ENCODE measurements at places on chromosomes 13 and 19.

DNA sequence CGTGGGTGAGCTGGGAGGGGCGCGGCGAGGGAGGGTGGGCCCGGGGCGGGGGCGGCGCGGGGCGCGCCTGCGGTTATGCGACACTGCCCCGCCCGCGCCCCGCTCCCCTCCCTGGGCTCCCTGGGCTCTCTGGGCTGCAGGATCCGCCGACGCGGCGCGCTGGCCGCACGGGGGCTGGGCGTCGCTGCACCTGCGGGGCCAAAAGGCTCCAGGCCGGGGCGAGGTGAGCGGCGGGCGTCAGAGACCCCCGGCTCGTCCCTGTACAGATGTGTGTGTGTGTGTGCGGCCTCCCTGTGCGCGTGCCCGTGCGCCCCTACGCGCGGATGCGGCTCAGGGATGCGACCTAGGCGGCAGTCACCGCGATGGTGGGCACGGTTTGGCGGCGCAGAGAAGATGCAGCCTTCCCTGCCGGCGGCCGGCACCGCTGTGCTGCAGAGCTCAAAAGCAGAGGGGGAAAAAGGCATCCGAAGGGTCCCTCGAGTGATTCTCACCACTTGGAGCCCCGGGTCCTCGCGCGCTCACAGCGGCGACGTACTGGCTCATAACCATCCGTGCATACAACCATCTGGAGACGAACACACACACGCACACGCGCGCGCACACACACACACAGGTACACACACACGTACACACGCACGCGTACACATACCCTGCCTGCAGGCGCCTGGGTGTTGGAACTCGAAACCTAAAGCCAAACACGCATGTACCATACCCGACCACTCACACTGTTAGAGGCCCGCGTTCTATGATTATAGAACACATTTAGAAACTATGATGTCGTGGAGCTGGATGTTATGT, 709 bp downstream of the ATP8A2 start:
- DNase-seq, result no peak

DNA sequence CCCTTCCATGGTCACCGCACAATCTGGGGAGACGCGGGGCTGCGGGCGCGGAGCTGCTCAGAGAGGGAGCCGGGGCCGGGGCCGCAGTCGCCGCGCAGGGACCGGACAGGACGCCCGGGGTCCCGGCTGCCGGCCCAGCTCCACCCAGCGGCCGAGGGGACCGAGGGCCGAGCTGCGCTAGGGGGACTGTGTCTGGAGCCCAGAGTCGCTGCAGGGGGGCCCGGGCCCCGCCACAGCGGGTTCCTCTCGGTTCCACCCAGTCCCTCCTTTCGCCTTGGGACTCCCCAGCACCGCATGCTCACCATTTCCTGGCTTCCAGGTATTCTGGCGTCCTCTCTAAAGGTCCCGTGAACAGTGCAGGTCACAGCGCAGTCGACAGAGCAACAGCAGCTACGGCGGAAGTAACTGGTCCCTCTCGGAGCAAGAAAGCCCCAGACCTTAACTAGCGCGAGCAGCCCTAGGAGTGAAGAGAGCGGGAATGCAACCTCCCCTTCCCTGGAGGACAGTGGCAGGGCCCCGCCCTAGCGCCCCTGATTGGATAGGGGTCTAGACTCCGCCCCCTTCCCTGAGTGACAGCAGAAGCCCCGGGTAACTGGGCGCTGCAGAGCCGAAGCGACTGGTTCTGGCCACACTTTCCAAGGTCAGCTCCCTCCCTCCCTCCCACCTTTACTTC, at the start of gene ZNF878:
ZNF878 (minus strand) TSS at position 465 of the 673 bp plus-strand sequence; CDS start at position 305, 160 bp downstream.
- peak; percentile 89 for DNase-seq

DNA sequence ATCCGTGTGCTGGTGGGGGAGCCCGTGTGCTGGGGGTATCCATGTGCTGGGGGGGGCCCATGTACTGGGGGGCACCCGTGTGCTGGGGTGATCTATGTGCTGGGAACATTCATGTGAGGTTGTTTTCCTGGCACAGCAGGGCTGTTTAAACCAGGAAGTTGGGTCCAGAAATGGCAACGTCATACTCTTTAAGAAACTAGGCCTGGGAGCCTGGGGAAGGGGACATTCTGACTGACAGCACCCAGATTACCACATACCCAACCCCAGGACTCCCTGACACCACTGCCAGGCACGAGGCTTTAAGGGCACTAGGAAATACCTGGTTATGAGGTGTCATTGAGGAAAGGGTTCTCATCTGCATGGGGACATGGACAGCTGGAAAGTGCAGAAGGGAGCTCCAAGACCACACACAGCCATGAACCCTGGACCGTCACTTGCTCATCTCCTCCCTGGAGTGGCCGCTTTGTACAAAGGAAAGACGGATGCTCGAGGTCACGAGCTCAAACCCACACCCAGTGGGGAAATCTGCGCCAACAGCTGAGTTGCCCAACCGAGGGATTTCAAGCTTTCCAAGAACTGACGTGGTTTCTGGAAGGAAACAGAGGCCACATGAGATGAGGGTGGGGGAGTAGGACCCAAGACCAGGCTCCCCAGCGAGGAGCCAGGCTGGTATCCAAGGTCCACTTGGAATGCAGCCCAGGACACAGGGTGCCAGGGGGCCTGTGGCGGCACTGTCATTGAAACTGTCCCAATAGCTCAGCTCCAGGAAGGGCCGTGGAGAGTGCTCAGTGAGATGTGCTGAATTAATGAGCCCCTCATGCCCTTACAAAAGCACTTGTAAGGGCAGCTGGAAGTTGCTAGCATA, 40.9 kb downstream of the RAB20 start:
- no peak for DNase-seq

GRCh38 chr13:47146991-47147811, 250.3 kb upstream of the HTR2A start:
- DNase-seq, result no peak

- DNase-seq, result no peak
Observed at GRCh38 chr19:14407605-14408484, 11.3 kb downstream of the DDX39A start.

- no peak for DNase-seq
Observed at GRCh38 chr13:108760129-108760528, 130.7 kb downstream of the MYO16 start.

- no peak for DNase-seq
Observed at GRCh38 chr19:18336121-18336520, 4.3 kb upstream of the PGPEP1 start.

DNA sequence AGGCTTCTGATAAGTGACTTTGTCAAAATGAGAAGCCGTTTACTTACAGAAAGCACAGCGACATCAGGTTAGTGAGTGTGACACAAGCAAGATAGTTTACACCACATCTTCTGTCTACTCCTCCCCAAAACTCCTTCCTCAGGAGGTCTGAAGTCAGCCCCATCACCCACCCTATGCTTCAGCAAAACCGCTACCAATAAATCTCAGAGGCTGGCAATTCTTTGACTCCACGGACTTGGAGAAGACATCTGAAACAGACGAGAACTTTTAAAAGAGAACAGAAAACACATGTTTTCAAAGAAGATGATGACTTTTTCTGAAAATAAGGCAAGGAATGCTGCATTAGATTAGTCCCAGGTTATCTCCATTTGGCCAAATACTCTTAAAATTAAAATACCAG, 261.1 kb downstream of the TBC1D4 start:
- no peak for DNase-seq

- DNase-seq, result no peak
Observed at GRCh38 chr19:42250183-42250665, 4.7 kb downstream of the ERF start.

- no peak for DNase-seq
Observed at GRCh38 chr13:70333752-70334151, 225.5 kb upstream of the KLHL1 start.

GRCh38 chr13:91630946-91631345, 232.5 kb downstream of the GPC5 start:
- no peak for DNase-seq

- no peak for DNase-seq
Observed at GRCh38 chr13:106916329-106916976, 348.5 kb upstream of the ARGLU1 start.

DNA sequence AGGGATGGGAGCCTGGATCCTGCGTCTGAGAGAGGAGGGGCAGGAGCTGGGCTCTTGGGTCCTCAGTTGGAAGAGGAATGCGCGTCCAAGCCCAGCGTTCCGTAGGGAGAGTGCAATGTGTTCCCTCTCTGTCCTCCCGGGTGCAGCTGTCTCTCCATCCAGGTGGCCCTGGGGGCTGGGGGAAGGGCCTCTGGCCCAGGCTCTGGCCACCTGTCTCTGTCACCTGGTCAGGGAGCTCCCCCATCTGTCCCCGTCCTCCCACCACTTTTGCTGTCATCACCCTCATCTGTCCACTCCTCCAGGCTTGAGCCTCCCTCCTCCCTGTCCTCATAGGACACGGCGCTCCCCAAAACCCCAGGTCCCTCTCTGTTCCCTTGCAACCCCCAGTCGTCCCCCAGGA, 3.7 kb upstream of the SBK2 start:
- DNase-seq, result no peak

DNA sequence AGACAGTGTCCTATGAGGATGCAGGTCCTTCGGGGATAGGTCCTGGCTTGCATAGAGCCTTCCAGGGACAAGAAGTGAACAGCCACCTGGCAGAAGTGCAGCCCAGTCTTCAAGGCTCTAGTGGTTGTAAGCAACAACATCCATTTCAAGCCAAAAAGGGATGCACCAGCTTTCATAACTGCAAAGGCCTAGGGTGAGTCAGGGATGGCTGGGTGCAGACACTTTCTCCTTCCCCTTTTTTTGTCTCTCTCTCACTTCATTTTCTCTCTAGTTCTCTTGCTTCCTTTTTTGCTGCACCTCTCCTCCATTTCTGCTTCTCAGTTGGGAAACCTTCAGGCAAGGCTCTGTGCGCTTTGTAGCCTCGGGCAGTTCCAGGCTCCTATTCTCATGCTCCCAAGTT, 196.2 kb upstream of the ZNF536 start:
- no peak for DNase-seq

- DNase-seq, result no peak
Observed at GRCh38 chr13:98301721-98302120, 124.7 kb upstream of the RNF113B start.

GRCh38 chr13:40490086-40490758, 176.2 kb downstream of the FOXO1 start:
- DNase-seq, result no peak

DNA sequence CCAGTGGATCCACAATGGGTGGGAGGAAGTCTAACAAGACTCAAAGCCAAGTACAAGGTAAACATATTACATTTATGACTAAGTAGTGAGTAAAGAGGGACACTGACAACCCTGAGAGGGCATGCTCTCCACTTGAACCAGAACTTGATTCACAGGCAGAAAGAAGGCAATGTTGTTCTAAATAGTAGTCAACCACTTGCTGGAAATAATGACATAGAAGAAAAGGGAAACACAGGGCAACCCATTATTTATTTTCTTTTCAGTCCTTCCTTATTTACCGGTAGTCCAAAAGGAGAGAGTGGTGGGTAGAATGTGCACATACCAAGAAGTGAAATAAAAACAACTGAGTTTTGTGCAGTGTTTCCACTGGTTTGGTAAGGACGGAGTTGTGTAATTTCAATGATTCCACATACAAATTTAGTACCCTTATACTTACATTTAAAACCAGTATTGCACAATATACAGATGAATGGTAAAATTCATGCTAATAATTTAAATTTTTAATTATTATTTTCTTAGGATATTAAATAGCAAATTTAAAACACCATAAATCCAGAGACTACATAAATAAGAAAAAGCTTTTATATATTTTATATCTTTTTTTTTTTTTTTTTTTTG, 65.9 kb downstream of the ENOX1 start:
- no peak for DNase-seq

DNA sequence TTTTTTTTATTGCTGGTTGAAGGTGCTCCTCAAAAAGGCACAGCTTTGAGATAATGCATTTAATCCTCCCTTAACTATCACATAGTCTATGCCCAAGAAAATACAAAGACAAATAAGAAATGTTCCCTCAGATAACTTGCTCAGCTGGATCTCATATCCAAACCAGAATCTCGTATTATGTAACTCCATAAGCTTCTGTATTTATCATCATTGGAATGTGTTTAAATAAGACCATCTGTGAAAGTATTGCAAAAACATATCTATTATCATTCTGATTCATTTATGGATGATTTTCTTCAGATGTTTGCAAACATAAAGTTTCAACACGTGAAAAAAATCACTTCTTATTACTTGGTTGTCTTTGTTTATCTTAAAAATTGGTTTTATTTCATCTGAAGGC, 190.9 kb downstream of the IRS2 start:
- DNase-seq, result no peak

DNA sequence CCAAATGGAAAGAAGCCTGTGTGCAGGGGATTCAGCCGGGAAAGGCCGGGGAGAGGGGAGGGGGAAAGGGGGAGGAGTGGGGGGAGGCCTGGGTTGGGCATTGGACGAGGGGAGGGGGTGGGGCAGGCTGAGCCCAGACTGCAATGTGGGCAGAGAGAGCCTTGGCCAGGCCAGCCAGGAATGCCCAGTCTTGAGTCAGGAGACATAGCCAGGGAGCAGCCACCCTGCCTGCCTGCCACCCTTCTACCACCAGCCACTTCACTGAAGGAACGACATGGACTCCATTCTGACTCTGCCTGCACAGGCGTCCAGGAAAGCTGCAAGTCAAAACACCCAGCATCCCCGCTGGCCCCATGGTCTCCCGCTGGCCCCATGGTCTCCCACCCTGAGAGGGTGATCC, 498 bp downstream of the PROZ start:
- DNase-seq, result no peak

DNA sequence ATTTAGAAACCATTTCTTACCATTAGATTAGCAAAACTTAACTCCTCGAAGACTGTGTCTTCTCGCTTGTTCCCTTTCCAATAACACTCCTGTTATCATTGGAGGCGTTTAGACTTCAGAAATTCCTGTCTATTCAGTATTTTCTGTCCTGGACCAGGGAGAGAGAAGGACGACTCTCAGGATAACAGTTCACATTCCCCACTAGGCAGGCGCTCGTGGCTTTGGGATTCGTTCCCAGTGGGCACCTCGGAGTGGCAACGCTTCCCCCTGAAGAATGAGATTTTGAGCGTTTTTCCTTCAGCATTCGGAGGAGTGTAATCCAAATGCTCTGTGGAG, 429 bp upstream of the ZNF225 start:
- no peak for DNase-seq

- no peak for DNase-seq
Observed at GRCh38 chr13:103133556-103133955, 67.3 kb upstream of the SLC10A2 start.

DNA sequence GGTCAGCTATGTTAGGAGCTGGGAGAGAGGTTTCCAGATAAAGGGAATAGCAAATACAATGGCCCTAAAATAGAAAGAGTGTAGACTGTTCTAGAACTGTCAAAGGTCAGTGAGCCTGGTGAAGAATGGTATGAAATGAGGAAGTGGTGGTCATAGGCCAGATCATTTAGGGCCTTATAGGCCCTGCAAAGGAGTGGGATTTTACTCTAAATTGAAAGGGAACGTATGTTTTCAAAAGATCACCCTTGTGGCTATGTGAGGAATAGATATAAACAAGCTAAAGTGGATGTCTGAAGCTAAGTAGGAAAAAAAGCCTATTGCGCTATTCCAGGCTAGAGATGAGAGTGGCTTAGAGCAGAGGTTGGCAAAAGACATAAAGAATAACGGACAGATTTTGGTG, 70.7 kb upstream of the TDRD3 start:
- DNase-seq, result no peak

DNA sequence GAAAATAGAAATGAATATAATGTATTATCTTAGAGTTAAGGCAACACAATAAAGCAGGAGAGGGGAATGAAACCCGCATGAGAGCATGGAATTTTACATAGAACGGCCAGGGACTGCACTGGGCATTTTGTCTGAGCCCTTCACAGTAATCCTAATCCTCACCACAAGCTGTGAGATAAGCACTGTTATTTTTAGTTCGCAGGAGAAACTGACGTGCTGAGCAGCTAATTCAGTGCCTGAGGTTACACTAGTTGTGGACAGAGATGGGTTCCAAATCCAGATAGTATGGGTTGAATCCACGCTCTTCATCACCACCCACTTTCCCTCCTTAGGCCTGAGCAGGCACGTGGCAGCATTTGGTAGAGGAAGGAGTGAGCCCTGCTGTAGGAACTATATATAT, 24.8 kb upstream of the ZNF527 start:
- DNase-seq, result no peak

All from NCI-H510A (cell line).